Natural killer cell (primary cell): ENCODE measurements at places on chromosomes 11 and 22.

GRCh38 chr11:57031556-57031955, 42.8 kb downstream of the OR5AK2 start:
- no peaks in the 10 kb centered on the region for H3K36me3 ChIP-seq
- H3K4me1 ChIP-seq, result no peaks in the 10 kb centered on the region
- no peak overlapping the region for H3K27ac ChIP-seq
- DNase-seq, result no peak
- H3K4me3 ChIP-seq, result no peak overlapping the region

- no peak for DNase-seq
- H3K4me3 ChIP-seq, result no peak overlapping the region
- no peaks in the 10 kb centered on the region for H3K27me3 ChIP-seq
- no peaks in the 10 kb centered on the region for H3K4me1 ChIP-seq
- H3K27ac ChIP-seq, result no peak overlapping the region
Observed at GRCh38 chr11:131540676-131541075, 170.3 kb downstream of the NTM start.

- no peak overlapping the region for H3K4me3 ChIP-seq
- no peaks in the 10 kb centered on the region for H3K27me3 ChIP-seq
Observed at GRCh38 chr11:25927411-25927953, 404.4 kb upstream of the ANO3 start.

DNA sequence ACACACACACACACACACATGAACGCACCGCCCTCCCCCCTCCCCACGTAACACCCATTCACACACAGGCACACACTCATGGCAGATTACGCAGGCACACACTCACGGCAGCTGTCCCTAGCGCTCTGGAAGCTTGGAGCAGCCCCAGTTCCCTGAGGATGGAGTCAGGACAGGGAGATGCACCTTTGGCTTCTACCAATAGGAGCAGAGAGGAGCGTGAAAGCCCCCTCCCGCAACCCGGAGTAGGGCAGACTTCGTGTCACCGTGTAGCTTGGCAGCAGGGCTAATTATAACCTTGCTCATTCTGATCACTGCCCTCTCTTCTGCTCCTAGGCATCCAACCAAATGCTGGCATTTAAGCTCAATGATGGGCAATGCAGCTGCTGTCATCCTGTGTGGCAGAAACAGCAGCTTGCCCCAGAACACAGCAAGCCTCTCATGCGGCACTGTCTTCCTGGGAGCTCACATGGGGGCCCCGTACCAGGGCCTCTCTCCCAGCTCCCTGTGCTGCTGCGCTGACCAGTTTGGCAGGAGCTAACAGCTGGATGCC, 31.9 kb downstream of the ANKK1 start:
- H3K36me3 ChIP-seq, result no peaks in the 10 kb centered on the region
- H3K4me1 ChIP-seq, result no peaks in the 10 kb centered on the region
- no peak overlapping the region for H3K4me3 ChIP-seq
- H3K27ac ChIP-seq, result no peak overlapping the region
- DNase-seq, result no peak

DNA sequence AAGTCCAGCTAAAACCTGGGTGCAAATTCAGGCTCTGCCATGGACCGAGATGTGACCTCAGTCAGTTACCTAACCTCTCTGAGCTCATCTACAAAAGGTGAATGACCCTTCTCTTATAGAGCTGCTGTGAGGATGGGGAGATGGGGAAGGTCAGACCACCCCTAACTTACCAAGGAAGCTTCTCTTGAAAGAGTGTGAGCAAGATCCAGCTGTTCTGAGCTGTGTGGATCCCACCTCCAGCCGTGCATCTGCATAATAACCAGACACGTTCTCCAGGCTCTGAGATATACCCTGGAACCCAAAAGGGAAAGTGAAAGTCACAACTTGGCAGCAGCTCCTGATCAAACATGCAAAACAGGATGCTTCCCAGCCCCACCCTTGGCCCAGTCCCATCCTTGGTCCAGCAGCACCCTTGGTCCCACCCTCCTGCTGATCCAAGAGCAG, at the start of gene APOL3:
Gene APOL3 (minus strand): TSS at position 257 of the 444 bp plus-strand sequence. CDS start 11,700 bp downstream, outside the sequence.
- peak; percentile 83 for DNase-seq
- peaks cover 79% of the 10 kb centered on the region for H3K4me1 ChIP-seq
- H3K27ac ChIP-seq, result peak within 1 kb of the TSS; percentile 96
- H3K4me3 ChIP-seq, result peak within 1 kb of the TSS; percentile 74
- no peaks in the 10 kb centered on the region for H3K27me3 ChIP-seq

- no peak overlapping the region for H3K27ac ChIP-seq
- no peaks in the 10 kb centered on the region for H3K36me3 ChIP-seq
- H3K4me3 ChIP-seq, result peak overlapping the region; percentile 7
- H3K4me1 ChIP-seq, result peaks cover 26% of the 10 kb centered on the region
- DNase-seq, result no peak
Observed at GRCh38 chr11:68312780-68313573, 586 bp downstream of the LRP5 start.

DNA sequence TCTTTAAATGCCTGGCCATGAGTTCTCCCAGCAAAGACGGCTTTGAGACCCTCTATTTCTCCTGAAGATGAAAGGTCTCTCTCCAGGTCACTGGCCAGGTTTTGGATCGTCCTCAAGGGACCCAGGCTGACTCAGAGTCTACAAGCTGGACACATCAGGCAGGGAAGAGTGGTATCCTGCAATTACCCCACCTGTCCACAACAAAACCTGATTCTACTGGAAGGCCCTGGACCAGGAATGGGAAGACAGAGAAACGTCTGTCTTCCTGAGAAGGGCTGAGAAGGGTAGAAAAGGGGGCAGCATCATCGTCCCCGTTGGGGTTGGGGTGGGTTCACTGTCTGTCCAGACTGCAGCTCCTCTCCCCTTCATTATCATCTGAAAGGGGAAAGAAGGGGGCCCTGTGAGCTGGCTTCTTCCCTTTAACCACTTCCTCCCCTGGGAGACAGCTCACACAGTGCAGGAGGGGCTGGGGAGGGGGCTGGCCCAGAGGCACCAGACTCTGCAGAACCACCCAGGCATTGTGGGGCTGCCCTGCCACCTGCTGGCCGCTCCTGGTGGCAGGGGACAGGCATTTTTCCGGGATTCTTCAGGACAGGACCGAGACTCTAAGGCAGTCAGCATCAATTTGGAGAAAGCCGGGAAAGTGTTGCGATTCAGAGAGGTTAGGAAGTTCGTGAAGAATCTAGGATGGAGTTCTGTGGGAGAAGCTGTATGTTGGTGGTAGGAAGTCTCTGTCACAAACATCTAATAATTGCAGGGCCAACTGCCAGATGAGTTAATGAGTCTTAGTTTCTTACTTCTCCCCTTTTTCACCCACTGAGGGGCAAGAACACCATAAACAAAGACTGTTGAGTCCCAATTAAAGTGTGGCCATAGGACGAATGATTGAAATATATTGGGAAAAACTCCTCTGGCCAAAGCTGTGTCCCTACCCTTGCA, 57.6 kb downstream of the SYN3 start:
- no peak overlapping the region for H3K27ac ChIP-seq
- H3K4me1 ChIP-seq, result no peaks in the 10 kb centered on the region
- no peak for DNase-seq
- no peaks in the 10 kb centered on the region for H3K27me3 ChIP-seq
- H3K36me3 ChIP-seq, result no peaks in the 10 kb centered on the region
- H3K4me3 ChIP-seq, result no peak overlapping the region

- peak; percentile 96 for DNase-seq
- H3K4me1 ChIP-seq, result peaks cover 17% of the 10 kb centered on the region
- peak within 1 kb of the TSS; percentile 60 for H3K4me3 ChIP-seq
- H3K27ac ChIP-seq, result peak within 1 kb of the TSS; percentile 41
Observed at GRCh38 chr11:65833297-65834030, at the start of gene SNX32. Gene SNX32 (plus strand): TSS chr11:65833963. CDS start chr11:65834066, 103 bp downstream.

GRCh38 chr22:49140911-49141665, 686.6 kb downstream of the BRD1 start:
- no peak overlapping the region for H3K4me3 ChIP-seq
- no peaks in the 10 kb centered on the region for H3K36me3 ChIP-seq
- no peak overlapping the region for H3K27ac ChIP-seq
- H3K4me1 ChIP-seq, result no peaks in the 10 kb centered on the region

DNA sequence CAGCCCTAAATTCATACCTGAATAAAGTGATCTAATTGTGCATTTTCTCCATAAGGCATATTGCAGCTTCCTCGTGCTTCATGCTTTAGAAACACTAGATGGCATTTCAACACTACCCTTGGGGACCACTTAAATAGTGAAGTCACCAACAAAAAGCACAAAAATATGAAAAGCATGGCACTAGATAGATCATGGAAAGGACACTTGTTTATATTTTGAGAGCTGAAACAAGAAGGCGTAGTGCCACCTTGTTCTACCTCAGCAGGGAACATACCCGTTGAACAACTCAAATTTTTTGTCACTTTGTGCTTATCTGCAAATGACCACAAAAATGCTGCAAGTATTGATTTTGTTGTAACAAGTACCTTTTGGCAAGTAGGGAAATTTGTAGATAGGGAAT, 8.6 kb downstream of the TBCEL start:
- no peak overlapping the region for H3K4me3 ChIP-seq
- no peaks in the 10 kb centered on the region for H3K36me3 ChIP-seq
- no peak for DNase-seq
- no peaks in the 10 kb centered on the region for H3K4me1 ChIP-seq
- H3K27ac ChIP-seq, result no peak overlapping the region

- no peak overlapping the region for H3K4me3 ChIP-seq
- H3K27ac ChIP-seq, result no peak overlapping the region
- no peaks in the 10 kb centered on the region for H3K4me1 ChIP-seq
- H3K27me3 ChIP-seq, result no peaks in the 10 kb centered on the region
Observed at GRCh38 chr22:27063406-27063805, 406.0 kb downstream of the MIAT start.

GRCh38 chr11:19766206-19766605, 53.6 kb downstream of the NAV2 start:
- no peak overlapping the region for H3K27ac ChIP-seq
- H3K4me1 ChIP-seq, result no peaks in the 10 kb centered on the region
- H3K36me3 ChIP-seq, result no peaks in the 10 kb centered on the region

GRCh38 chr11:34332524-34332923, 25.3 kb downstream of the ABTB2 start:
- no peaks in the 10 kb centered on the region for H3K4me1 ChIP-seq
- no peak for DNase-seq
- H3K4me3 ChIP-seq, result no peak overlapping the region
- no peak overlapping the region for H3K27ac ChIP-seq
- no peaks in the 10 kb centered on the region for H3K36me3 ChIP-seq
- H3K27me3 ChIP-seq, result no peaks in the 10 kb centered on the region

DNA sequence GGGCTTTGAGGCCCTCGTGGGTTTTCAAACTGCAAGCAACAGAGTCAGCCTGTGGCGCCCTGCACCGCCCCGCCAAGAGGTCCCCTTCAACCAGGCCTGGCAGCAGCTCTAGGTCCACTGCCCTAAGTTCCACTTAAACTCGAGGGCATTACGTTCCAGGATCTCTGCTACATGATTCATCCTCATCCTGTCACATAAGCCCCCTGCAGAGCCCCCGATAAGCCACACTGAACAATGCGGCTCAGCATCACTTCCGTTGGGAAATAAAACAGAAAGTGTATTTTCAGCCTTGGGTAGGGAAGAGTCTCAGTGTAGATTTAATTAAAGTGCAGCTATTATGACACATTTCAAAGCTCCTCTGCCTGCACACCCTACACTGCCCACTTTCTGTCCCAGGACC, 24.6 kb downstream of the SULT4A1 start:
- H3K4me1 ChIP-seq, result no peaks in the 10 kb centered on the region
- H3K27ac ChIP-seq, result no peak overlapping the region

DNA sequence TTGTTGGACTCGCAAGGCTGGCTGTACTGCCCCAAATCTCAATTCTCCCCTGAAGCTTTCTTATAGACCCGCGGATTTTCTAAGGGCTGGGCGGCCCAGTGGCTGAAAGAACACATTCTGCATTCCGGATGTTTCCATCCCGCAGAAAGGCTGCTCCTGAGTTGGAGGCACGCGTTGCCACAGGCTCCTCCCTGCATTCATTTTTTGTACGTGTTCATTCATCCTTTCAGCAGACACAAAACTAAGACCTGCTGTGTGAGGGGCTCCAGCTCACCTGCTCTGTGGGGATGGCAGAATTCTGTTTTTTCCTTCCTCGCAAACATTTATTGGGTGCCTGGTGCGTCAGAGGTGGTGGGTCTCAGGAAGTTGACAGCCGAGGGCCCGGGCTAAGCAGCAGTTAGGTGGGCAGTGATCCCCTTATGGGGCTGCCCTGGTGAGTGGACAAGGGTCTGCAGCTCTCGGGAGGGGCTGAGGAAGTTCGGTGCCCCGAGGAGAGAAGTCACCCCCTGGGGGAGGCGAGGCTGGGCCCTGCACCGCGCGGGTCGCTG, 23.7 kb downstream of the SHANK3 start:
- H3K4me1 ChIP-seq, result no peaks in the 10 kb centered on the region
- no peaks in the 10 kb centered on the region for H3K36me3 ChIP-seq
- H3K27me3 ChIP-seq, result no peaks in the 10 kb centered on the region
- DNase-seq, result no peak
- no peak overlapping the region for H3K4me3 ChIP-seq
- H3K27ac ChIP-seq, result no peak overlapping the region

- no peaks in the 10 kb centered on the region for H3K36me3 ChIP-seq
- no peaks in the 10 kb centered on the region for H3K27me3 ChIP-seq
- H3K27ac ChIP-seq, result no peak overlapping the region
- no peak overlapping the region for H3K4me3 ChIP-seq
- H3K4me1 ChIP-seq, result no peaks in the 10 kb centered on the region
Observed at GRCh38 chr11:103602840-103603239, 433.6 kb upstream of the DDI1 start.

GRCh38 chr11:44067266-44067665, 1.2 kb downstream of the ACCS start:
- no peak overlapping the region for H3K27ac ChIP-seq
- H3K36me3 ChIP-seq, result no peaks in the 10 kb centered on the region
- no peak for DNase-seq
- no peaks in the 10 kb centered on the region for H3K27me3 ChIP-seq
- peaks cover 13% of the 10 kb centered on the region for H3K4me1 ChIP-seq

GRCh38 chr11:22702031-22702430, 35.6 kb downstream of the GAS2 start:
- no peaks in the 10 kb centered on the region for H3K36me3 ChIP-seq
- H3K4me1 ChIP-seq, result no peaks in the 10 kb centered on the region
- no peak overlapping the region for H3K4me3 ChIP-seq
- no peak for DNase-seq
- no peaks in the 10 kb centered on the region for H3K27me3 ChIP-seq

DNA sequence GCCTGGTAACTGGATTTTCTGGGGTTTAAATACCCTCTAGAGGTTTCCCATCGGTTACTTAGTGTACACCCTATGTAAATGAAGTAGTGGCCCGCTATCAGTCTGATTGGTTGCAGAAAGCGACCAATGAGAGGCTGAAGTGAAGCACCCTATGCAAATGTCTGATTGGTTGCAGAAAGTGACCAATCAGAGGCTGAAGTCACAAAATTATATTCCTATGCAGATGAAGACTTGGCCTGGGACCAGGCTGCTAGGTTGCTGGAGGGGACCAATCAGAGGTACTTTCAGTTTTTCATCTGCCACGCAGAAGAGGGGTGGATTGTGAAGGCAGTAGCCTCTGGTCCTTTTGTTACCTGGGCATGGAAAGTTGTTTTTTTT, 134.8 kb downstream of the TBC1D22A start:
- peaks cover 23% of the 10 kb centered on the region for H3K36me3 ChIP-seq
- H3K4me1 ChIP-seq, result no peaks in the 10 kb centered on the region
- H3K4me3 ChIP-seq, result no peak overlapping the region
- no peaks in the 10 kb centered on the region for H3K27me3 ChIP-seq
- no peak overlapping the region for H3K27ac ChIP-seq
- no peak for DNase-seq
